ENCODE measurements at places on chromosomes 1 and 21. TPM values are rescaled to one million over a fixed set of nuclear protein-coding genes. Genes with fewer than 3 reads are reported as not detected.

DNA sequence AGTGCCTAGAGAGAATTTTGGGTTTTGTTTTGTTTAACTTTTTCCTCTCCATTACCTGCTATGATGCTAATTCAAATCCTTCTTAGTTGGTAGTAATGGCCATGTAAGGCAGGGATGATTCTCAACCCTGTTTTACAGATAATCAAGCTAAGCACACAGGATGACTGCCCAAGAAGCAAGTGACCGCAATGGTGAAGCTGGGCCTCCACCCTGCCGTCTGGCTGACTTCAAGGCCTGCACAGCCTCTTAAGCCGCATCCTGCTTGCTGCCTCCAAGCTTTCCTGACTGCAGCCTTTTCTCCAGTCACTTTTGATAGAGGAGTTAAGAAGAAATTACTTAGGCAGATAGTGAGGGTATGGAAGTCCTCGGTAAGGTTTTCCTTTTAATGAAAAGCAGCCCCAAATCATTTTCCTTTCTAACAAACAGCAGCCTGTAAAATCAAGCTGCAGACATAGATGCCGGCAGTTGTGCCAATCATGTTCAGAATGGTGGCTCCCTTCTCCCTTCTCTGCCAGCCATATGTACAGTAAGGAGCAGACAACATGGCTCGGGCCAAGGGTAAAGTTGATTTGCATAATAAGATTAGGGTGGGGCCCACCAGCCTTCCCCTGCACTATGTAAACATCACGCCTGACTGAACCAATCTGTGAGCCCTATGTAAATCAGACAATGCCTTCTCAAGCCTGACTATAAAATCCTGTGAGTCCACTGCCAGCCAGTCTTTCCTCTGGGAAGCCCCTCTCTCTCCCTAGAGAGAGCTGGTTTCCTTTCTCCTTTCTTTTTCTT lies 8.8 kb upstream of the CTBS start:
- H3K4me1 ChIP-seq, result peaks cover 9% of the 10 kb centered on the region
- no peak overlapping the region for H3K4me3 ChIP-seq
- H3K27me3 ChIP-seq, result no peaks in the 10 kb centered on the region
- DNase-seq, result no peak
- no peak overlapping the region for H3K27ac ChIP-seq
- no peaks in the 10 kb centered on the region for H3K36me3 ChIP-seq

DNA sequence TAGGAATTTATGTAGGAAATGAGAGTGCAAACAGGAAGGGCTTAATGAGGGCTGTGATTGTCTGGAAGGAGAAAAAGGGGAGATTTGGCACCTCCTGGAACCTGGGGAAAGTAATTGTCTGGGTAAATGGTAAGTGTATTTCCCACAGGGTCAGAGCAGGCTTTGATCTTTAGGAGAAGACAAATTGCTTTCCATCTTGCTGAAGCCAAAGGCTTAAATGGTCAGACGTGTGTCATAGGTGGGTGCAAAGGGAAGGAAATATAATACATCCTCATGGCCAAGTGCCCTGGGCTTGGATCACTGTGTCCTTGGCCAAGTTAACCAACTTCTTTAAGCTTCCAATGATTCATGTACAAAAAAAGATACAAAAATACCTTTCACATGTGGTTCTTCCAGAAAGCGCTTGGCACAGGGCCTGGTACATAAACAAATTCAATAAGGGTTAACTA lies 1.3 kb upstream of the DUSP23 start:
- peak; percentile 55 for DNase-seq
- H3K27ac ChIP-seq, result peak overlapping the region; percentile 65
- peaks cover 66% of the 10 kb centered on the region for H3K4me1 ChIP-seq

- H3K4me3 ChIP-seq, result no peak overlapping the region
- H3K4me1 ChIP-seq, result peaks cover 18% of the 10 kb centered on the region
- H3K27ac ChIP-seq, result no peak overlapping the region
- no peaks in the 10 kb centered on the region for H3K27me3 ChIP-seq
Observed at GRCh38 chr21:36791695-36792470, 93.0 kb downstream of the SIM2 start.

The FLG gene
- not detected for total RNA-seq

The KCNA10 gene
- not detected for total RNA-seq

The PLA2G5 gene
- total RNA-seq, result not detected

The VCAM1 gene
- total RNA-seq, result not detected

All from HFFc6 (cell line).